Neural crest cell (in vitro differentiated cells): ENCODE measurements at places on chromosomes 13 and 19. TPM values are rescaled to one million over a fixed set of nuclear protein-coding genes. Genes with fewer than 3 reads are reported as not detected.

GRCh38 chr13:99404005-99404755, 97.0 kb upstream of the GPR183 start:
- no peaks in the 10 kb centered on the region for H3K4me1 ChIP-seq
- peaks cover 8% of the 10 kb centered on the region for H3K27me3 ChIP-seq
- H3K27ac ChIP-seq = no peak overlapping the region
- H3K36me3 ChIP-seq = no peaks in the 10 kb centered on the region
- no peak overlapping the region for H3K4me3 ChIP-seq
- no peak for DNase-seq

DNA sequence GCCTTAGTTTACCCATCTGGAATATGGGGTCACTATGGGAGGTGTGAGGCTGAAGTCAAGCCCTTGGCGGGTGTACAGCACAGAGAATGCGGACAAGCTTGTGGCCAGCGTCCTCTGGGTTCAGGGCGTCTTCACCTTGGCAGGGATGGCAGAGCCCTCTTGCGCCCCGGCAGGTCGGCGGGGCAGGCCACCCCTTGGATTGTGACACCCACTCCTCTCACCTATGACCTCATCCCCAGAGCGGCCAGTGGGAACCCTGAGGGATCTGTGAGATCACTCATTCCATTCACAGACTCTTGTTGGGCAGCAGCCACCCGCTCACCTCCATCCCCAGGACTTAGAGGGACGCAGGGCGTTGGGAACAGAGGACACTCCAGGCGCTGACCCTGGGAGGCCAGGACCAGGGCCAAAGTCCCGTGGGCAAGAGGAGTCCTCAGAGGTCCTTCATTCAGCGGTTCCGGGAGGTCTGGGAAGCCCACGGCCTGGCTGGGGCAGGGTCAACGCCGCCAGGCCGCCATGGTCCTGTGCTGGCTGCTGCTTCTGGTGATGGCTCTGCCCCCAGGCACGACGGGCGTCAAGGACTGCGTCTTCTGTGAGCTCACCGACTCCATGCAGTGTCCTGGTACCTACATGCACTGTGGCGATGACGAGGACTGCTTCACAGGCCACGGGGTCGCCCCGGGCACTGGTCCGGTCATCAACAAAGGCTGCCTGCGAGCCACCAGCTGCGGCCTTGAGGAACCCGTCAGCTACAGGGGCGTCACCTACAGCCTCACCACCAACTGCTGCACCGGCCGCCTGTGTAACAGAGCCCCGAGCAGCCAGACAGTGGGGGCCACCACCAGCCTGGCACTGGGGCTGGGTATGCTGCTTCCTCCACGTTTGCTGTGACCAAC, at the start of gene SPACA4:
SPACA4 (plus strand) TSS at position 280 of the 896 bp plus-strand sequence; CDS start at position 517, 237 bp downstream.
- peaks cover under 1% of the 10 kb centered on the region for H3K27me3 ChIP-seq
- H3K4me3 ChIP-seq = no peak within 1 kb of the TSS
- H3K27ac ChIP-seq = no peak within 1 kb of the TSS
- no peak for DNase-seq
- H3K36me3 ChIP-seq = no peaks in the 10 kb centered on the region
- H3K4me1 ChIP-seq = peaks cover 4% of the 10 kb centered on the region

DNA sequence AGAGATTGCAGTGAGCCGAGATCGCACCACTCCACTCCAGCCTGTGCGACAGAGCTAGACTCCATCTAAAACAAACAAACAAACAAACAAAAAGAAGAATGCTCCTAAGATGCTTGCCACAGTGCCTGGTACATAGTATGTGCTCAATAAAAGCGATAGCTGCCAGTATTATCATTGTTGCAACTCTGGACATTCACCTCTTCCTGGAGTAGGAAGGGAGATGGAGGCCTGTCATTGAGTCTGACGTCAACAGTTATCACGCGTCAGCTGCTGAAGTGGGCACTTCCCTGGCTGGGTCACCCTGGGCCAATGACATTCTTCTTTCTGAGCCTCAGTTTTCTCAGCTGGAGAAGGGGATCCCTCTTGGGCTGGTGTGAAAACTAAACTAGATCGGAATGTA, 4.2 kb upstream of the PLAUR start:
- H3K36me3 ChIP-seq = no peaks in the 10 kb centered on the region
- DNase-seq = no peak
- peaks cover 44% of the 10 kb centered on the region for H3K27me3 ChIP-seq
- H3K27ac ChIP-seq = no peak overlapping the region
- H3K4me1 ChIP-seq = peaks cover 9% of the 10 kb centered on the region
- H3K4me3 ChIP-seq = no peak overlapping the region

GRCh38 chr13:47623862-47624261, 377.2 kb downstream of the SUCLA2 start:
- no peak for DNase-seq
- H3K4me1 ChIP-seq = peaks cover 32% of the 10 kb centered on the region
- H3K36me3 ChIP-seq = no peaks in the 10 kb centered on the region
- no peak overlapping the region for H3K4me3 ChIP-seq
- no peak overlapping the region for H3K27ac ChIP-seq
- H3K27me3 ChIP-seq = no peaks in the 10 kb centered on the region

DNA sequence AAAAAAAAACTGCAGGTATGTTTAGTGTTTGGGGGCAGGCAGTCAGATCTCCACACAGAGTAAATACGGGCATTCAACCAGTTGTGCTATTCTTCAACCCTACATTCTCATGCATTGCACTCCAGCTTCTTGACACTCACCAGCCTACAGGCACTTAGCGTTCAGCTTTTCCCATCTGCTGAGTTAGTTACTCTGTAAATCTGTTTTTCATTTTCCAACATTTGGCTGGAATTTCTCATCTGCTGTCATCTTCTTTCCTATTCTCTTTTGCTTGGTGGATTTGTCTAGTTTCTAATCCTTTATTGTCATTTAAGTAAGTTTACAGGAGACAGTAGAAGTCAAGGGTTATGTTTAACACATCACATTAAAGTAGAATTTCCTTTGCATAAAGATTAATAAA, 1318.9 kb downstream of the OLFM4 start:
- no peak for DNase-seq
- H3K27ac ChIP-seq = no peak overlapping the region
- no peaks in the 10 kb centered on the region for H3K4me1 ChIP-seq
- H3K4me3 ChIP-seq = no peak overlapping the region

DNA sequence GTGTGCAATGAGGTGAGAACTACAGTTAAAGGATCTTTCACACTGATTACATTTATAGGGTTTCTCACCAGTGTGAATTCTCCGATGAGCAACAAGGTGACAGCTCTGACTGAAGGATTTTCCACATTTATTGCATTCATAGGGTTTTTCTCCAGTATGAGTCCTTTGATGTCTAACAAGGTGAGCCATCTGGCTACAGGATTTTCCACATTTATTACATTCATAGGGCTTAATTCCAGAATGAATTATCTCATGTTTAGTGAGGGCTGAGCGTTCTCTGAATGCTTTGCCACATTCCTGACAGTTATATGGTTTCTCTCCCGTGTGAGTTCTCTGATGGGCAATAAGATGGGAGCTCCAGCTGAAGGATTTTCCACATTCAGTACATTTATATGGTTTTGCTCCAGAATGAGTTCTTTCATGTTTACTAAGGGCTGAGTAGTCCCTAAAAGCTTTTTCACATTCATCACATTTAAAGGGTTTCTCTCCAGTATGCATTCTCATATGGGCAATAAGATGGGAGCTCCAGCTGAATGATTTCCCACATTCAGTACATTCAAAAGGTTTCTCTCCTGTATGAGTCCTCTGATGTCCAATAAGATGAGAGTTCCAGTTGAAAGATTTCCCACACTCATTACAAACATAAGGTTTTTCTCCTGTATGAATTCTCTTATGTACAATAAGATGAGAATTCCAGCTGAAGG, 4.4 kb upstream of the C19orf18 start:
- no peak for DNase-seq
- H3K36me3 ChIP-seq = peaks cover 97% of the 10 kb centered on the region
- no peak overlapping the region for H3K27ac ChIP-seq

DNA sequence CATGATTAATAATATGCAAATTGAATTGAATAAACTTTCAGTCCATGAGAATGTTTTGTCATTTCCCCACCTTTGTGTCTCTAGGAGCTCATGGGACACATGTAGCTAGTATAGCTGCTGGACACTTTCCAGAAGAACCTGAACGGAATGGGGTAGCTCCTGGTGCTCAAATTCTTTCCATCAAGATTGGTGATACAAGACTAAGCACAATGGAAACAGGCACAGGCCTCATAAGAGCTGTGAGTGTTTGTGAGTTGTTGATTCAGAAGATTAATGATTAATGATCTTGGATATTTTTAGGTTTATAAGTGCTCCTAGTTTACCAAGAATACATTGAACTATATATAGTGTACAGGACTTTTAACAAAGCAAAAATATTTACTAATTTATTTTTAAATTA, 30.1 kb downstream of the TPP2 start:
- no peak overlapping the region for H3K27ac ChIP-seq
- H3K4me1 ChIP-seq = no peaks in the 10 kb centered on the region
- H3K27me3 ChIP-seq = no peaks in the 10 kb centered on the region

DNA sequence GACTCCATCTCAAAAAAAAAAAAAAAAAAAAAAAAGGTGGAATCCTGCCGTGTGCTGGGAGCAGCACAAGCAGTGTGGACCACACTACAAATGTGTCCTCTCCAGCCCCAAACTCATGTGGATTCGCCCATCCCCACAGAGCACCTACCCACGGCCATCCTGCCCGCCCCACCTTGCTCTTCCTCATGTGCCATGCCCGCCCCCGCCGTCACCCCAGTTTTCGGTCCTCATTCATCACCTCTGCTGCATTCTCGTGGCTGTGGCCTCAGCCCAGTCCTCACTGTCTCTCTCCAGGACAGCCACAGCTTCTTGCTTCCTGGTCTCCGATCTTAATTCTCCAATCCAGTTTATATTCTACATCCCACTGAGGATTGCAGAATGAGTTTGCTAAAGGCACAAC, 80.0 kb upstream of the TM9SF2 start:
- no peak overlapping the region for H3K4me3 ChIP-seq
- H3K27ac ChIP-seq = no peak overlapping the region
- no peaks in the 10 kb centered on the region for H3K36me3 ChIP-seq
- peaks cover 18% of the 10 kb centered on the region for H3K4me1 ChIP-seq

DNA sequence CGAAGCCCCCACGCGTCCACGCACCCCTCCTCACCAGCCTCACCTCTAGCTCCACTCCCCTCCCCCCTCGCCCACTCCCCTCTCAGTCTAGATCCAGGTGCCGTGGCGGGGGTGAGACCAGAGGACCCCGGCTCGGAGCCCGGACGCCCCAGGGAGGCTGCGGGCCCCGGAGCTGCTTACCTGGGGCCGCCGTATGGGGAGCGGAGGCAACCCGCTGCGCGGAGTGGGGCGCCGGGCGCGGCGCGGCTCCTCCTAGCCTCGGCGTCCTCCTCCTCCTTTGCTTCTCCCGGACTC, 353 bp downstream of the ENOX1 start:
- H3K27ac ChIP-seq = no peak overlapping the region
- peaks cover 14% of the 10 kb centered on the region for H3K27me3 ChIP-seq
- peak overlapping the region; percentile 91 for H3K4me3 ChIP-seq
- DNase-seq = no peak
- no peaks in the 10 kb centered on the region for H3K36me3 ChIP-seq

- H3K4me1 ChIP-seq = peaks cover 5% of the 10 kb centered on the region
- H3K4me3 ChIP-seq = no peak overlapping the region
- no peaks in the 10 kb centered on the region for H3K36me3 ChIP-seq
- no peak overlapping the region for H3K27ac ChIP-seq
These were observed 548.6 kb upstream of the SLITRK5 start for GRCh38 chr13:87122551-87122950.

DNA sequence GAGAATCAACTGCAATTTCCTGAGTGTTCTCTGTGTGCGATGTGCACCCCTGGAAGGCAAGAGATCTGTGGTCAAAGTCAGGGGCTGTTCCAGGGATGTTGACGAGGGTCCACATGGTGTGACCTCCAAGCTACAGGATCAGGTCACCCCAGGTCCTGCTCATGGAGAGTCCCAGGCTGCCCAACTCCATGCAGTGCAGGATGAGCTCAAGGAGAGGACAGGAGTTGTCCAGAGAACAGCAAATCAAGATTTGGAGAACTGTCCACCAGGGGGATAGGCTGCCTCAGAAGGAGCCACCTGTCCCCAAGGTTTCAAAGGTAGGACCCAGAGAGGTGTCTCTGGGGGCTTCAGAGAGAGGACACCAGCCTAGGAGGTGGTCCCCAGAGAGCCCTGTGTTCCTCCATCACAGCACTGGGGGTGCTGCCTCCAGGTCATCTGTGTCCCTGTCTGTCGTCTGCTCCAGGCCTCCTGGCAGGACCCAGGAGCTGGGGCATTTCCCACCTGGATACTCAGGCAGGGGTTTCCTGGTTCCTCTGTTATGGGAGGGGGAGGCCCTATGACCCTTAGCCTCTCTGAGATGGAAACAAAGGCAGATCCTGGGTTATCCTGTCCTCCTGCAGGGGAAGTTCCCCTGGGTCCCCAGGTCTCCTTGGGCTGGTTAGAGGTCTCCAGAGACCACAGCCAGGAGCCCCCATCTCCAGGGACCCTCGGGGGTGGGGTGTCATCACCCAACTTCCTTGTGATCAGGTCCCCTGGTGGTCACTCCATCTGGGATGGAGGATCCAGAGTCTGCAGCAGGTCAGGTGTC, 2.1 kb upstream of the CEACAM7 start:
- no peaks in the 10 kb centered on the region for H3K36me3 ChIP-seq
- H3K27me3 ChIP-seq = no peaks in the 10 kb centered on the region
- no peak overlapping the region for H3K27ac ChIP-seq
- H3K4me1 ChIP-seq = no peaks in the 10 kb centered on the region
- H3K4me3 ChIP-seq = no peak overlapping the region

DNA sequence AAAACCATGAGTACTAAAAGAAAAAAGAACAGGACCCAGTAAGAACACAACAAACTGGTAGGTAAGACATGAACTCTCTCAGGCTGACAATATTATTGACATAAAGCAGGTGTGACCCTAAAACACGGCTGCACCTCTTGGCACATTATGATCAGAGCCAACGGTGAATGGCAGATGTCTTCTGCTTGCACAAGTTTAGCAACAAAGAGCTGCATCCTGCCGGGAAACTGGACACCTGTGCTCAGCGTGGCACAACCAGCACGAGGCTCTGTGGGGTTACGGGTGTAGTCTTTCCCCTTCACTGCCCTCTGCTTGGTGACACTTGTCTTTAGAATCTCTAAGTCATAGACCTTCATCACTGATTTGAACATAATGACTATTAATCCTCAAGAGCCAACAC, 97.9 kb downstream of the DOCK9 start:
- no peak for DNase-seq
- no peak overlapping the region for H3K27ac ChIP-seq
- H3K36me3 ChIP-seq = peaks cover 2% of the 10 kb centered on the region
- H3K27me3 ChIP-seq = no peaks in the 10 kb centered on the region
- no peak overlapping the region for H3K4me3 ChIP-seq
- H3K4me1 ChIP-seq = no peaks in the 10 kb centered on the region

DNA sequence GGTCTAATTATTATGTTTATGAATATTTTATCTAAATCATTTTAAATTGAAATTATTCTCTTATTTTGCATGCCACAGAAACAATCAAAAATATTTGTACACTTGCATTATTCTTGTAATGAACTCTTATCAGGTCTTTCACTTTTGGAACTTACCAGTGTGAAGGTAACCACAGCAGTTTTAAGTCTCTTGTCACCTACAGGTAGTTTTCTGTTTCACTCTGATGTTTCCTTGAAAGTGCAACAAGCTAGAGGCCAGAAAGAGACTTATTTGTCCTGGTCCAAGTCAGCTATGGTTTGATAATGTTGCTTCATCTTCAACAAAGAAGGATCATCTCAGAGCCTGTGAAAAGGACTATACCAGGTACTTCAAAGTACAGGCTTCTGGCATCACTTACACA, 133.4 kb upstream of the NBEA start:
- H3K27ac ChIP-seq = no peak overlapping the region
- no peak for DNase-seq
- H3K27me3 ChIP-seq = no peaks in the 10 kb centered on the region
- no peak overlapping the region for H3K4me3 ChIP-seq

EPSTI1 gene
- total RNA-seq = not detected in 2 replicates

LIM2 gene
- not detected in 2 replicates for total RNA-seq

TINCR gene
- total RNA-seq = 0.37 and 0.55 TPM in 2 replicates

RRAS gene
- total RNA-seq = 1.2 and 2.3 TPM in 2 replicates

SLC10A2 gene
- 0.07 and 0.09 TPM in 2 replicates for total RNA-seq

ZNF439 gene
- total RNA-seq = 6.0 and 6.6 TPM in 2 replicates
